NCI-H226 (cell line): ENCODE measurements at places on chromosomes 2 and 18.
A peak's percentile ranks its signal among the peaks of the same experiment; 100 is the strongest.

DNA sequence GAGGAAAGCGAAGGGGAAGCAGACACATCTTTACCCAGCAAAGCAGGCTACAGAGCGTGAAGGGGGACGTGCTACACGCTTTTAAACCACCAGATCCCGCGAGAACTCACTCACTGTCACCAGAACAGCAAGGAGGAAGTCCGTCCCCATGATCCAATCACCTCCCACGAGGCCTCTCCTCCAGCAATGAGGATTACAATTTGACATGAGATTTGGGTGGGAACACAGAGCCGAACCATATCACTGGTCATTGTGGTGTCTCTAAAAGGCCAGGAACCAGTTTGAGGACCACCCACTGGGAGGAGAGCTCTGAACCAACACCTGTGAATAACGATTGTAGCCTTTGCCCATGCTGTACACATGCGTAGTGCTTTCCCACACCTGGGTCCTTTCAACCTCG lies 116.6 kb upstream of the FAM136A start:
- no peak for DNase-seq

DNA sequence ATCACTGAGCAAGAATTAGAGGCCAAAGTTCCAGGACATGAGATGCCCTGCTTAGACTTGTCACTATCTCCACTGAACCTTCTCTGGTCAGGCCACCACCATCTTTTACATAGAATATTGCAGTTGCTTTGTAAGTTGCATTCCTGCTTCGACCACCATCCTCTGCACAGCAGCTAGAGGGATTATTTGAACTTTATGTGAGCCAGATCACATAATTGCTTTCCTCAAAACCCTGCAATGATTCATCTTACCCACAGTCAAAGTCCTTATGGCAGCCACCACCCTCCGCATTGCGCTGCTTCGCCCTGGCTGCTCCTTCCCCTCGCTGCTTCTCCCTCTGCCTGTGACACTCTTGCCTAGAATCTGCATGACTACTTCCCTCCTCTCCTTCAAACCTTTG lies 111.3 kb downstream of the EML6 start:
- no peak for DNase-seq

GRCh38 chr18:59249199-59249774 lies 24.0 kb downstream of the RAX start:
- peak; percentile 25 for DNase-seq

GRCh38 chr2:48965204-48965603 lies 189.1 kb downstream of the FSHR start:
- DNase-seq = no peak

GRCh38 chr2:196601430-196602306 lies 37.8 kb upstream of the CCDC150 start:
- DNase-seq = peak; percentile 39

- peak; percentile 39 for DNase-seq
These were observed 48.9 kb upstream of the AAK1 start for GRCh38 chr2:69692424-69692823.

DNA sequence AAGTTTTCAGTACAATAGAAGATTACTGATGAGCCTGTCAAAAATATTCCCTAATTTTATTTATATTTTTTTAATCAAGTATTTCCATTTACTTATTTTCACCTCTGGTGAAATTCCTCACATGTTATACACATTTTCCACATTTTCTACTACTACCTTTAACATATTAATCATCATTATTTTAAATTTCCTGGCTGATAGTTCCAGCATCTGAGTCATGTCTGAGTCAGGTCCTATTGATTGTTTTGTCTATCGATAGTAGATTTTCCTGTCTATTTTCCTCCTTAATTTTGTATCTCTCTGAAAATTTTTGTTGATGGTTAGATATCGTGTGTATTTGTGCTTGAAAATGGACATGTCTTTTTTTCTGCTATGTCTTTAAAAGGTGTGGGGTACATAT lies 211.8 kb upstream of the DSEL start:
- no peak for DNase-seq

- DNase-seq = no peak
These were observed 132.6 kb downstream of the SH3BP4 start for GRCh38 chr2:235084424-235084823.

DNA sequence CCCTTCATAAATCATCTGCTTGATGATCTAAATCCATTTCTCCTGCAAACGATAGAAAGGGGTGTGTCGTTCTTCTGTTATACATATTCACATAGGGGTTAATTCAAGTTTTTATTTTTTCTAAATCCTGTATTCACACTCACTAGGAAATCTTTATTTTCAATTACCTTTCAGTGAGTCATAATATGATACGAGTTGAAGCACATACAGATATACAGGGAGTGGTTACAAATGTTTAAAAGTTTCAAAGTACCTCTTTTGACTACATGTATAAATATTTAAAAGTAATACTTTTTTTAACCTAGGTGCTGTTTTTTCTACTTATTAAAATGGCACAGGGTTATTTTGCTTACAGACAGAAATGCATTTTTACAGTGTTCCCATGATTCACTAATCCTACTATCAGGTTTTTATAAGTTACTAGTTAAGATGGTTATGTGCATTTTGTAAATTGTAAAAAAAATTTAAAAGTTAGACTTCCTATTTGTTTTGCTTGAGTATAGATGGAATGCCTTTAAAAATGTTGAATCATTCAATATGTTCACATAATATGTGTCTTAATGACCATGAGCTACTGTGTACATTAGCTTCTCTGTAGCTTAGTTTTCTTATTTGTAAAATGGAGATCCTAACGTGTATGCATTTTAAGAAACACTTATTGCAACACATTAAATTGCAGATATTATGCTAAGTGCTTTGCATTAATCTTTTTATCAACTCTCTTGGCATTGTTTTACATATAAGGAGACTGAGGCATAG lies 1378.1 kb downstream of the DSC3 start:
- no peak for DNase-seq

DNA sequence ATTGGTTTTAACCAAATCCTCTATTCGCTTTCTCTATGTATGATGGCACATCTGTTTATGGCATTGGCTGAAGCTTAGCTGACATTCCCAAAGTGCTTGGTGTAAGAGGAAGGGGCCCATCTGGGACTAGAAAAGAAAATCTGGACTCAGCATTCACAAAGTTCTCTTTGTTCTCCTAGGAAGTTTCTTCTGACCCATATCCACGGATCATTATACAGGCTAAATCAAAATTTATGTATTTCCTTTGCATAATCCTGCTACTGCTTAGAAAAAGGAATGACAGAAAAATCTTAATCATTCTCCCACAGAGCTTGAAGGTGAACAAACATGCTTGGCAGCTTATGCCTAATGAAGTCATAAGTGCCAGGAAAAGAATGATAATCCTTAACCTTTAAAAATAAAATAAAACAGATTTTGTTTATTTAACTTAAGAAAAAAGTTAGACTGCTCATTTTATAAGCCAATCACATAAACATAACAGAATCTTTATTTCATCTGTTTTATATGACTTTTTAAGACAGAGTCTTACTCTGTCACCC lies 88.4 kb downstream of the NYAP2 start:
- no peak for DNase-seq

GRCh38 chr18:44198612-44199284 lies 481.9 kb upstream of the SETBP1 start:
- DNase-seq = peak; percentile 18

- no peak for DNase-seq
These were observed 98.1 kb downstream of the NFATC1 start for GRCh38 chr18:79493801-79494211.

- no peak for DNase-seq
These were observed 4.5 kb downstream of the ANKRD53 start for GRCh38 chr2:70982971-70983370.

GRCh38 chr2:233418761-233419546 lies 64.7 kb downstream of the DGKD start:
- no peak for DNase-seq

DNA sequence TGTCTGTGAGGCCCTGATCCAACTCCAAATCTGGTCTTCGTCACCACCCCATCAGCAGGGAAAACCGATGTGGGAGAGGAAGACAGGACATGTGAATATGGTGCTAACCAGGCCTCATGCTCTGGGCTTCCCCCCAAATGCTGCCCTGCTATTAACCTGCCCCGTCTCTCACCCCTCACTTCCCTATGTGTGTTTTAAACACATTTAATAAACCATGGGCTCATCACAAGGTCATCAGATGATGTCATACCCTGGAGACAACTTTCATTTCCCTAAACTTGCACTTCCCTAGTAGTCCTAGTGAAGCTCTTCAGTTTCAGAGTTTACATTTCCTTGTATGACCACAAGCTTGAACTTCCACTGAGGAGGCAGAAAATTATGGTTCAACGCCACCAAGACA lies 49.9 kb downstream of the CD8B2 start:
- no peak for DNase-seq

- peak; percentile 9 for DNase-seq
These were observed 209.6 kb upstream of the PIK3C3 start for GRCh38 chr18:41745166-41746049.

DNA sequence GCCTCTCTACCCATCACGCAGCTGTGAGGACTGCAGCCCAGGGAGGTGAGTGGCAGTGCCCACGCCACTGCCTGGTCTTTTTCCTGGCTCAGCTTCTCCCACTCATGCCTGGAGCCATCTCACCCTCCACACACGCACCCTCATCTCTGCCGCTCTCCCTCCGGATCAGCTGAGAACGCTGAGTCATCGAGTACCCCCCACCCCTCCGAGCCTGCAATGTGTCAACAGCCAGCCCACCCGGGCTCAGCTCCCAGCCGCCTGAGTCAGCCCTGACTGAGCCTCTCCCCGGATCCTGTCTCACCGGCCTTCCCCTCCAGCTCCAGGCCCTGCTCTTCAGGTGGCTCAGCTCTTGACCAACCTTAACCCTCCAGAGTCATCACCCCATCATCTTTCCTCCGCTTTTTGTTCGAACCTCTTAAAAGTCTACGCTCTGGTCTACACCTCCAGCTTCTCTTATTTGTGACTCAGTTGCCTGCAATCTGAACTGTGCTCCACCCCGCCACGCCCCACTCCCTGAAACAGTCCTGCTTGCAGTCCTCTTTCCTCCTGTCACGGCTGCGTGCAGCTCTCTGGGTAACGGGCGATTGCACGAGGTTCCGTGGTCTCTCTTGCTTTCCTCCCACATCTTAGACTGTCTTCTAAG lies 94.4 kb upstream of the ASAP2 start:
- peak; percentile 95 for DNase-seq

DNA sequence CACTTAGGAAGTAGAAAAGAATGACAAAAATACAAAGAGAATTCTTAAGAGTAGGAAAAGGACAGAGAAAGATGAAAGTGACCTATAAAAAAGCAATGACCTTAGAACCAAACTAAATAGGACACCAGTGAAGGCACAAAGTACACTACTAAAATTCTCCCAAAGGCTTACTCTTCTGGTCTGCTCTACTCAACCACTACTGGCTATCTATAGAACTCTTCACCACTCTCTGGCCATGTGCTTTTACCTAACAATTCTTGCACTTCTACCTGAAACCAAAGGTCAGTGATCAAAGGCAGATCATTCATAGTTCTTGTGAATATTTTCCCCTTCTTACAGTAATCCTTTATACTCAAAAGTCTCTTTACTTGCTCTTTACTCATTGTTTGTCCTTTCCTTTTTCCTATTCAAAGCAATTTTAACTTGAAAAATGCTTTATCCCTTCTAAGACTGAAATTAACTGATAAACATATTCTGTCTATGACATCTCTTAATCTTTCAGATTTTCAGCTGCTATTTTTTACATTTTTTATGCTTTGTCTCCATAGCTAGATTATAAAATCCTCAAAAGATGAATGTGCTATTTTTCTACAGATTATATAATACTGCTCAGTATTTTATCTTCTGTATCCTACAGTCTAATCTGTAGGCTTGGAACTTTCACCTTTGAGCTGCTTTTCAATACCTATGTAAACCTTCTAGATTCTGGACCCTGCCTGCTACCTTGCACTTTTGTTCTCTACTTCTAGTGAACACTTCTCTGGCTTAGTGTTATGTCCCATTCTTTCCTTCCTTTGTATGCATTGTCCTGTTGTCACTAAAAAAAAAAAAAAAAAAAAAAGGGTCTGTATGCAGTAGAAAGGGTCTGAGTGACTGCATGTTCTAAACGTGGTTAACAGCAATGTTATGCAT lies 64.6 kb downstream of the NCKAP1 start:
- DNase-seq = no peak

- DNase-seq = no peak
These were observed 17.8 kb downstream of the RNF144A start for GRCh38 chr2:6934758-6935651.

- peak; percentile 5 for DNase-seq
These were observed 61.0 kb downstream of the ZAP70 start for GRCh38 chr2:97774425-97774824.

DNA sequence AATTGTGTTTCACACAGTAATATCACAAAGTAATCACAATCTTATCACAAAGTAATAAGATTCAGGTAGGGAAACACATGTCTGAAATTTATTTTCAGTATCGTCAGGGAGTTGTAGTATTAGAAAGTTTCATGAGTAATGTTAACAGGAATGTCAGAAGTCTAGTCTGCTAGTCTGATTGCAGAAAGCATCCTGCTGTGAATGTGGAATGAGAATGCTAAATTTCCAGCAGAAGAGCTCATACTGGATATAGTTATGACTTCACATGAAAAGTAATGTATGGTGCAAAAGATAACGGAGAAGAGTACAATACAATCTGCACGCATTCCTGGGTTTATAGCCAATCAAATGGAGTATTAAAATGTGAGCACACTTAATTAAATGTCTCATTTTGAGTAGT lies 494.7 kb upstream of the SETBP1 start:
- peak; percentile 41 for DNase-seq

- DNase-seq = no peak
These were observed 72.0 kb downstream of the RIF1 start for GRCh38 chr2:151481744-151482143.

DNA sequence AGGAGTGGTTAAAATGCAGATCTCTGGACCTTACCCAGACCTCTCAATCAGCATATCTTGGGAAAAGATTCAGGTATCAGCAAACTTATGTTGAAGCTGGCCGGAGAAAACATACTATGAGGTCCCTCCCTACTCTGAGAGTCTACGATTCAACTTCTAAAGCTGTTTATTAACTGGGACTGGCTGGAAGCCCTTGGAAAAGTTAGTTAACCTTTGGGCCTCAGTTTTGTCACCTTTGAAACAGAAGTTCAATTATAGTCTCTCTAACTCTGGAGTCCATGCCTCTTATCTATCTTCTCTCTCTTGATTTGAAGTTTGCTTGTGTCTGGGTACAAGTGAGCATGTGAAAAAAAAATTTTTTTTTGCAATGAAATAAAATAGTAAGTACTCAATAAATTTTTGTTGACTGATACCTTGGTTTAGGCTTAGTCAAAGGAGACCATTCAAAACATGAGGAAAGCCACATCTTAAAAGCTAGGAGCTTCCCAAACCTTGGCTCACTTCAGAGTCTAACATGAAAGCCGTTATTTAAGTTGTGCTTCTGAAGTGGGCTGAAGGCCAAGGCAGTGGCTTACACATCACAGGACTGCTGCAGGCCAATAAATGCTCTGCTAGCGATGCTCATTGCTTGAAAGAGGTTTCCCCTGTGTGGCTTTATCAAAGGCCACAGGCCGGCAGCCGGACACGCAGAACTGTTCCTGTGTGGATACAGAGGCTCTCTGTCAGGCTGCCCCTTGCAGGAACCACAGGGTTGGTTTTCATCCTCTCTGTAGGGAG lies 110.6 kb upstream of the FAM136A start:
- DNase-seq = no peak
